AG09319 (cell line): ENCODE measurements at places on chromosomes 4 and X.

DNA sequence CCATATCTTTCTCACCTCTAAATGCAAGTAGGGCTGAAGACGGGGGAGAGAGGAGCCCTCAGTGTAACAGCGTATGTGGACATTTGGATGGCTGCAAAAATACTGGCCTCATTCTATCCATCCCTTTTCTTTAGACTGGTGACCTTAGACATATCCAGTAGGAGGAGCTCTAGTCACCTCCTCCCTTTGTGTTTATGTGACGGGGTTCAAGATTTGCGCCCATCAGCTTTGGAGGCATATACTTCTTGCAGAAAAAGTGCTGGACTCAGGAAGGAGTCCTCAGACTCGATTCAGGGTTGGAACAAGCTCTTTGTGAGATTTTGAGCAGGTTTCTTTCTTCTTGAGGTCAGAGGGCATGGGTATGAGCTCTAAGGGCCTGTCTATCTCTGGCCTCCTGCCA is 86.2 kb downstream of the MAMLD1 start:
- no peak for DNase-seq

DNA sequence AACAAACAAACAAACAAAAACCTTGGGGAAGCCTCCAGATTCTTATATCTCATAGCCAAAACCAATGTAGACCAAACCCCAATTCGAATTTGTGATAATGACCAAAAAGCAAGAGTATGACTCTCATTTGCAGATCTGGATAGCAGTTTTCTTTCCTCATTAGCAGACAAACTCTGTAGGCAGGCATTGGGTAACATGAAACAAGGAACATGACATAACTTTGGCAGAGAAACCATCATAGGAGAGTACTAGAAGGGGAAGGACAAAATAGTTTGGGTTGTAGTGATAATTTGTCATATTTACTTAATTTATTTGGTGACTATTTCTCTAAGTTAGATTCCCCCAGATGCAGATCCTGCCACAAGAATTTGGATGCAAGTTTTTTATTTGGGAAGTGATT is 187.8 kb downstream of the MID1IP1 start:
- no peak for DNase-seq

GRCh38 chr4:57081651-57082621 is 28.2 kb downstream of the IGFBP7 start:
- no peak for DNase-seq

- no peak for DNase-seq
Observed at GRCh38 chr4:6324999-6325787, 55.5 kb downstream of the WFS1 start.

DNA sequence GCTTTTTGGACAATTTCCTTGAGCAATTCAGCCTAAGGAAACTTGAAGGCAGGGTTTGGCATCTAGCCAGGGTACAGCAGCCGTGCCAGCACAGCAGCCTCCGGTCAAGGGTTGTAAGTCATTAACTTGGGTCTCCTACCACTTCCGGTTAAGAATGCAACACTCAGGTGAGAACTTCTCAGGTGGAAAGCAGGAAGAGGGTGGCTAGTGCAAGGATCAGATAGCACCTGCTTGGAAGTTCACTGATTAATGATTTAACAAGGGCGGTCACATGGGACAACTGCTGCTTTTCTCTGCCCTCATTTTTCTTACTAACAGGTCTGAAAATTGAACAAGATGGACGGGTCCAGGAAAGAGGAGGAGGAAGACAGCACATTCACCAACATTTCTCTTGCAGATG is 30.1 kb upstream of the SCOC start:
- DNase-seq: no peak

GRCh38 chrX:45758738-45759397 is 558.2 kb upstream of the DIPK2B start:
- DNase-seq: no peak

DNA sequence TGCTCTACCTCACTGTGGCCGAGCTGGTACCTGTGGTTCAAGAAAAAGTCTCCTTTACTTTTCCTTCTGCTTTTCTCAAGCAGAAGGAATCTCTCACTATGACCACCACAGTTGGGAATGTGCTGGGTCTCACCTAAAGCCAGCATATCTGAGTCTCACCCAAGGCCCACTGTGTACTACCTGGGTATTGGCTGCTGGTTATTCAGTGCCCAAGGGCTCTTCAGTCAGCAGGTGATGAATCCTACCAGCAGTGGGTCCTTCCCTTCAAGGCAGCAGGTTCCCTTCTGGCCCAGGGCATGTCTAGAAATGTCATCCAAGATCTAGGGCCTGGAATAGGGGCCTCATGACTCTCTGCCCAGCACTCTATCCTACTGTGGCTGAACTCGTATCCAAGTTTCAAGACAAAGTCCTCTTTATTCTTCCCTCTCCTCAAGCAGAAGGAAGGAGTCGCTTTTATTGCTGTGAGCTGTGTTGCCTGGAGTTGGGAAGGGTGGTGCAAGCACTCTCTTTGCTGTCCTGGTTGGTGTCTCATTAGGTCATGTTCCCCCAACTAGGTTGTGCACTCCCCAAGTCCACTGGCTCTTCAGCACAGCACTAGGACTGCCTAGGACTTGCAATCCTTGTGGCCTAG is 6.1 kb downstream of the CXCL10 start:
- no peak for DNase-seq

DNA sequence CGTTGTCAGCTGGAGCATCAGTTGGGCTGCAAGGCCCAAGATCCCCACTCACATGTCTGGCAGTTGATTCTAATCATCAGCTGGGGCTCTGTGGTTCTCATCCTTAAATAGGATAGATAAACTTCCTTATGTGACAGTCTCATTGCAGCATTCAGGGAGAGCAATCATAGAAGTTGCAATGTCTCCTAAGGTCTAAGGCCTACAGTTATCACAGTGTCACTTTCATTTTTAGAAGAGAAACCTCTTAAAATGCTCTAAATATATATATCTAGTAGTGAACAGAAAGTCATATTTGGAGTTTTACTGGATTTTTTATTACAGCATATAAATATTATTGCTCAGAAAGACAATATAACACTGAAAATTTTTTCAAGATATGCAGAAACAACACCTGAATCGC is 226.0 kb upstream of the PPP1R2C start:
- DNase-seq: no peak

DNA sequence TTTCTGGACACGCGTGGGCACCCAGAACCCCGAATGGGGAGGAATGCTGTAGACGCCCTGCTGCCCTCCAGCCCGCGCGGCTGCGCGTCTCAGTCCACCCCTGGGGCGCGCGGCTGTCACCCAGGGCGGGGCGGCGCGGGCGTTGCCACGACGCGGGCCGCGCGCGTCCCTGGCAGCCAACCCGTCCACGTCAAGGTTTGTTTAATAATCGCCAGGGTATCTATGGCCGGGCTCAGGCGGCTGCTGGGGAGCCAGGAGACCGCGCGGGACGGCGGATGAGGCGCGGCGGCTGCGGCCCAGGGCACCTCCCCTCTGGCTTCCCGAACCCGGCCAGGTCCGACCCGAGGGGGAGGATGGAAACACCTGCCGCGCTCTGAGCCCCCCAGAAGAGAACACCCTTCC is at the start of gene SPATA18:
Gene SPATA18 (plus strand): TSS at position 92 of the 402 bp plus-strand sequence. CDS start 401 bp downstream, outside the sequence.
- no peak for DNase-seq

GRCh38 chrX:53584891-53585290 is 101.6 kb downstream of the HUWE1 start:
- no peak for DNase-seq

DNA sequence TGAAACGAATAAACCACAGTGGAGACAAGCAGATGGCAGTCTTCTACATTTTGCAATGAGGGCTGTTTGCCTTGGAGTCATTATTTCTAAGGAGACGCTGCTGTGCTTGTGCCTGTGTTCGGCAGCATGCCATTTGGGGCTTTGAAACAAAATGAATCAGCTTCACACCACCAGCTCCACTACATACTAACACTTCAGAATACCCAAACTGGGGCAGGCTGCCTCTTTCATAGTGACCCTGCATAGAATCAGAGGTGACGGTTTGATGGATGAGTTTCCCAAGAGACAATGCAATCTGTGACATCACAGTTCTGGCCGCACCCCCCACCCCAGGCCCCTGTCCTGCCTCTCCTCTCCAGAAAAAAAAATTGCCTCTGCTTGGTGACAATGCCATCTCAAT is 57.1 kb upstream of the MID1 start:
- no peak for DNase-seq

- DNase-seq: no peak
Observed at GRCh38 chr4:4671774-4672349, 130.0 kb upstream of the STX18 start.

DNA sequence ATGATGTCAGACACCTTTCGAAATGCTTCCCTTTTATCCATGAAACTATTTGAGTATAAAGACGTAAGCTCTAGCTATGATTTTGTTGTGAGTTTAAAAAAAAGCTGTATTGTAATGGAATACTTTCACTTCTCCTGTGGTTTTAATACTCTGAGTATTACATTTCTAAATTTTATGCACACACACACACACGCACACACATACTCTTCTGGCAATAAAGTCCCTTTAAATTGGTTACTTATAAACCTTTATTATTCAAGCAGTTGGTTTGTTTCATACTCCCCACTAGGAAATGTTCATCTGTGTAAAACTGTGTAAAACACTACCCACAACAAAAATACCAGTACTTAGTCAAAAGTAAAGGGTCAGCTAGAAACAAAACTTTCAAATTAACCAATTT is 18.2 kb downstream of the VAMP7 start:
- DNase-seq: no peak

DNA sequence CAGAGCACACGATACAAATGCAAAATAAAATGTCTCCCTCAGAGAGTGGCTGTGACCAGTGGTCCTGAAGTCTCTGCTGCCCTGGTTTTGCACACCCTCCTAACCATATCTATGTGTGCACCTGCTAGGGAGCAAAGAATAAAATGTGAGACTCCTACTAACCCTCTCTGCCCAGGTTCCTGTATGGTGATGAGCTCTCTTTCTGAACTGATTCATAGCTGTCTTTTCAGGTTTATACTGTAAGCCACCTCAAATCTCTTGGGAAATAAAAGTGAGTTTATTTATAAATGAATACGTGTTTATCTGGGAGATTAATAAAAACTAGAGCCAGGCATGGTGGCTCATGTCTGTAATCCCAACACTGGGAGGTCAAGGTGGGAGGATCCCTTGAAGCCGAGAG is 126.0 kb upstream of the RBPJ start:
- no peak for DNase-seq

DNA sequence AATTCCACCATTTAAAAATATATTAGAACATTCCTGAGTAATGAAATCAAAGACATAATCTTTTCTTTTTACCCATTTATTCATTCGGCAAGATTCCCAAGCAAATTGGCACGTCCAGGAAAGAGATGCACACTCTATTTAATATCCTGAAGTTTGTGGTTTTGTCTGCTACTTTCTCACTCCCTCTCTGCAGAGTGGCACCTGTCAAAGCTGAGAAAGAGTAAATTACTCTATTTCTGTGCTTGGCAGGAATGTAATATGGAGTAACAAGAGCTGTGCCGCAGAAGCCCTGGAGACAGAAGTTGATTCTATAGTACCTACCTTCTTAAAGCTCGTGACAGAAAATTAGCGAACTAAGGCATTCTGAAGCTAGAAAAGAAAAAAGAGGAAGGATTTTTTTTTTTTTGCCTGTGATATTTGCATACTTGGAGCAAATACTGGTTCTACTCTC is 5.5 kb downstream of the GSTCD start:
- DNase-seq: no peak

GRCh38 chr4:41169256-41169800 is 45.0 kb downstream of the APBB2 start:
- DNase-seq: no peak

DNA sequence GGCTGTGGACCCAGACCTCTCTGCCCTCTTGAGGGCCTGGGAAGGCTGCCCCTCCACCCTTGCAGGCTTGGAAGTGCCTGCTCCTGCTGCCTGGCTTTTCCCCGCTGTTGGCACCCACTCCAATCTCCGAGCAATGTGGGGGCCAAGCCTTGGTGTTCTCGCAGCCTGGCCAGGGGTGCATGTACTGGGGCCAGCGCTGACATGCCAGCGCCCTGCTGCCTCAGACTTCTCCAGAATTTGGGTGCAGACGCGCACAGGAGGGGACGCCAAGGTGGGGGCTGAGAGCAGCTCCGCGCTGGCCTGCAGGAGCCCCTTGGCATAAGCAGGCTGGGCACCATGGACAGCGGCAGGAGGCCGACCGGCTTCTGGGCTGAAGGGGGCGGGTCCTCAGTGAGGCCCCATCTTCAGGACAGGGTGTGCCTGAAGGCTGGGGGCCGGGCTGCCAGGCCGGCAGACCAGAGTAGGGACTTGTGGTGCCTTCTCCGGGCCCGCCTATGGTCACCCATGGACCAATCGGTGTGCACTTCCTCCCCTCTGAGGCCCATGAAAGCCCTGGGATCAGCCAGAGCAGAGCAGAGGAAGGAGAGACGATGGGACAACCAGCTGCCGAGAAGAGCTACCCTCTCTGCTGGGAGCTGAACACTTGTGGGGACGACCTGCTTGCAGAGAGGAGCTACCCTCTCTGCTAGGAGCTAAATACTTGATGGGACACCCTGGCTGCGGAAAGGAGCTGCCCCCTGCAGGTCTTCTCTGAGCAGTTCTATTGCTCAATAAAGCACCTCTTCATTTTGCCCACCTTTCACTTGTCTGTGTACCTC is 118.3 kb downstream of the DNAAF6 start:
- DNase-seq: no peak

DNA sequence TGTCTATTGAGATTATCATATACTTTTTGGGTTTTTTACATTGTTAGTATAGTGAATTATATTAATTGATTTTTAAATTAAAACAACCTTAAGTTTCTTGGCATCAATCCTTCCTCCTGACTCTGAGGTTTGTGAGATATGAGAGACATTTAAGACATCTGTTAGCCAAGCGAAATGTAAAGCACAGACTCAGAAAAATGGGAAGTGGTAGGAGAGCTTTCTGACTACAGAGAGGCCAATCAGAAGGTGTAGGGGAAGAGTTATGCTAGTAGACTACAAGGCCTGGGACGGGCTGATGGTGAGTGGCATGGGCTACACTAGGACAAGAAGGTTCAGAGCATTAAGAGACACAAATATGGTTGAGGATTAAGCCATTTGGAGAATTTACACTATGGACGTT is 255.4 kb downstream of the PRDM5 start:
- no peak for DNase-seq
